ENCODE measurements at places on chromosomes 16 and 17. TPM values are rescaled to one million over a fixed set of nuclear protein-coding genes. Genes with fewer than 3 reads are reported as not detected.
A peak's percentile ranks its signal among the peaks of the same experiment; 100 is the strongest.

Gene KRT31
- not detected for total RNA-seq

Gene KRT17
- 81.4 TPM for total RNA-seq

Gene SPNS2
- total RNA-seq = 0.06 TPM

Gene UNKL
- 12.4 TPM for total RNA-seq

Gene ST6GALNAC1
- not detected for total RNA-seq

Gene ATP1B2
- total RNA-seq = not detected

Gene ARHGAP23
- total RNA-seq = 11.7 TPM

- peak; percentile 86 for DNase-seq
Observed at GRCh38 chr17:58351831-58352595, at the start of gene SUPT4H1. Gene SUPT4H1, minus strand, starts transcription at chr17:58352201. Its CDS starts 66 bp downstream, at chr17:58352135.

GRCh38 chr16:474420-475122 lies 49.1 kb downstream of the RAB11FIP3 start:
- no peak for DNase-seq

DNA sequence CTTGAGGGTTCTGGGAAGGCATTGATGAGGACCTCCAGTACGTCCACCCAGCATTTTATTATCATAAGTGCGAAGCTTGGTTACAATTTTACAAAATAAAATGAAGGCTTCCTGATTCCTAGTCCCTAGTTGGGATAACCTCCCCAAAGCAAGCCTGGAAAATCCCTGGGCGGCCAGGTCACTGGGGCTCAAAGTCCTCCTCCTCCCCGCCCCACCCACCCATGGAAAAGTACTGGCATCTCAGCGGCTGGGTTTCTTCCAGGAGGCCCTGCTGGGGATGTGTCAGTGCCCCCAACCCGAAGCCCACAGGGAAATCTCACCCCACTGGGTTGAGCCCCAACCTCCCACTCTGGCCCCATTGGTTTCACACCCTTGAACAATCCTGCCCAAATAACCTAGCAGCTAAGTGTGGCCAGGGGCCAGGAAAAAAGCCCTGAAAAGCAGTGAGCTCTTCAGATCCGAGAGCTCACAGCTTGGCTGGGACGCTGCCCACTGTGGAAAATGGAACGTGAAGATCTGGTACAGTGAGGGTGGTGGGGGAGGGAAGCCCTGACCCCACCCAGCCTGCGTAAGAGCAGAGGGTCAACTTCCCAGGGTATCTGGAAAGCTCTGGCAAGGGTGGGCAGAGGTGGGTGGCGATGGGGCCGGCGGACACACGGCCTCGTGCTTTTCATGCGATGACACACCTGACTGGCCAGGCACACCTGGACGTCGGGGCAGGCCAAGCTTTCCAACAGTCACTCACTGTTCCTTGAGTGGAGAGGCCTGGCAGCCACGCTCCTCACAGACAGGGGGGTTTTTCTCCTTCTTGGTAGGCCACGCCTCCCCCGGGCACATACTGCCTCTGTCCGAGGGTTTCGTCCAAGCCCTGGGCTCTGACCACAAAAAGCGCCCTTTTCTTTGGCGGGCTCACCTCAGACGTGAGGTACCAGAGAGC lies 324.5 kb downstream of the SOX9 start:
- DNase-seq = no peak

- peak; percentile 19 for DNase-seq
Observed at GRCh38 chr16:17511340-17511739, 40.6 kb upstream of the XYLT1 start.

- no peak for DNase-seq
Observed at GRCh38 chr16:49745311-49745747, 110.6 kb downstream of the ZNF423 start.

- no peak for DNase-seq
Observed at GRCh38 chr17:49414271-49414621, 436 bp downstream of the PHB1 start.

DNA sequence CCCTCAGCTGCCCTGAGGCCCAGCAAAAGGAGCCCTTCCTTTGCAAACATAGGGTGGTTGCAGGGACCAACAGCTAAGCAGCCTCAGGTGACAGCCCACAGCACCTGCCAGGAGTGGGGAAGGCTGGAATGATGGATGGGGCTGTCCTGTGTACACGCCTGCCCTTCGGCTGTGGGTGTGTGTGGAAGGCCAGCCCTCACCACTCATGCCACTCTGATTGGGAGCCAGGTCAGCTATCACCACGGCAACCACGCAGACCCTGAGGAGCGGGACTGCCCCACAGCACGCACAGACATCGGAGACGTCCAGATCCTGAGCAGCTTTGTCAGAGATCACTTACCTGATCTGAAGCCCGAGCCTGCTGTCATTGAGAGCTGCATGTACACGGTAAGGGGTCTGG lies 11.9 kb downstream of the PIPOX start:
- no peak for DNase-seq

DNA sequence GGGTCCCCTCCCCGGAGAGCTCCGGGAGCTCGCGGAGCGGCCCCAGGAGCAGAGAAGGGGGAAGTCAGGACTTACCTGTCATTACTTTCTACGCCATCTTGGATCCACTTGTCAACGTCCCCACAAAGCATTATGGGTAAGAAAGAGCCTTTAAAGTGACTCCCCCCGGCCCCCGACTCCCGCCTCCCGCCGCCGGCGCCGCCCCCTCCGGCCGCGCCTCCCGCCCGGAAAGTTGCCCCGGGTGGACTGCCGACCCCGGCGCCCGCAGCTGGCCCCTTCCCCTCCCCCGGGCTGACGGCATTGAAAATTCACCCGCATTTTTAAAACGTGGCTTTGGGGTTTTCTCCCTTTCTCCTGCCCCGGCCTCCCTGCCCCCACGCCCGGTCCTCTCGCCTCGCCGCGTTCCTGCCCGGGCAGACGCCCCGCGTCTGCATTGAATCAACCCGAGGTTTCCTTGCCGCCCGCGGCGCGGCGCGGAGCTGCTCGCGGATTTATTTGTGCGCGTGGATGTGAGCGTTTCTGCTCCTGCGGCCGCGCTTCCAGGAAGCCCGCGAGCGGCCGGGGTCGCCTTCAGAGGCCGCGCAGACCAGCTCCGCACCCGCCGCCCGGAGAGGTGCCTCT lies at the start of gene HELZ:
Gene HELZ, minus strand, starts transcription at position 124 of the 621 bp plus-strand sequence. CDS start 26,392 bp downstream, outside the sequence.
- DNase-seq = peak; percentile 81

DNA sequence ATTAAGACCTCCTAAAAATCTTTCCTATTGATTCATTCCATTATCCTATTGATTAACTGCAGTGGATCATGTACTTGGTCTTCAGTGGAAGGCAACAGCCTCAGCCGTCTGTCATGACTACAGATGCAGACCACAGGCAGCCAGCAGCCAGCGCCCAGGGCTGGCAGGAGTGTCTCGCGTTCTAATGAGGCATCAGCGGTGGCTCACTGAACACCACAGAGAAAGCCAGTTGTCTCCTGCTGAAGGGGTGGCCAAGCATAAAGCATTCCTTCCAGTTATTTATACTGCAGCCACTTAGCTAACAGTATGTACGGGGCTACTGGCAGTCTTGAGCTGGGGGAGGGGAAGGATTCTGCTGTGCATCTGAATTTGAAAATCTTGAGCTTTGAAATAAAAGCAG lies 214.3 kb downstream of the IRX3 start:
- no peak for DNase-seq

DNA sequence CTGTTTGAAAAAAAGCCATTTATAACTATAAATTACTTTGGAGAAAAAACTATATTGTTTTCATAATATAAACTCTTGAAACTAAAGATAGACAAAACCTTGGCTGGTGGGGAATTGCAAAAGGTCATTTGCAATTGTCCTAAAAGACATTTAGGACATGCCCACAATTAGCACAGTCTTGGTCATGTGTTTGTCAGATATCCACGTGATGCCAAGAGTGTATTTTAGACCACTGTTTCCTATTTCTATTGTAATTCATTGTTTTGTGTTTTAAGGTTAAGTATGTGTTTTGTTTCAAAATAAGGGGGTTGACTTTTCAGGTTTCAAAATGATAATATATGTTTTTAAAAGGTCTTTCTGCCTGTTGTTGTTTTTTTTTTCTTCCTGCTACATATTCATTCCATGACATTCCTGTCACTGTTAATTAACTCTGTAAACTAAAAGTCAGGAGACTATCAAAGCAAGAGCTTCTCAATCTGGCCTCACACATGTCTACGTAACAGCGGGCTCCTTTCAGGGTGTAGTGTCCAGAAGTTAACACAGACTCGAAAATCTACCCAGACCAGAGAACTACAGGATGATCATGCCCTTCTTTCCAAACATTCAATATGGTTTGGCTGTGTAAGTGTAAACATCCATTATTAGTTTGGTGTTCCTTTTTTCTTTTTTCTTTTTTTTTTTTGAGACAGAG lies 58.7 kb downstream of the COG7 start:
- no peak for DNase-seq

DNA sequence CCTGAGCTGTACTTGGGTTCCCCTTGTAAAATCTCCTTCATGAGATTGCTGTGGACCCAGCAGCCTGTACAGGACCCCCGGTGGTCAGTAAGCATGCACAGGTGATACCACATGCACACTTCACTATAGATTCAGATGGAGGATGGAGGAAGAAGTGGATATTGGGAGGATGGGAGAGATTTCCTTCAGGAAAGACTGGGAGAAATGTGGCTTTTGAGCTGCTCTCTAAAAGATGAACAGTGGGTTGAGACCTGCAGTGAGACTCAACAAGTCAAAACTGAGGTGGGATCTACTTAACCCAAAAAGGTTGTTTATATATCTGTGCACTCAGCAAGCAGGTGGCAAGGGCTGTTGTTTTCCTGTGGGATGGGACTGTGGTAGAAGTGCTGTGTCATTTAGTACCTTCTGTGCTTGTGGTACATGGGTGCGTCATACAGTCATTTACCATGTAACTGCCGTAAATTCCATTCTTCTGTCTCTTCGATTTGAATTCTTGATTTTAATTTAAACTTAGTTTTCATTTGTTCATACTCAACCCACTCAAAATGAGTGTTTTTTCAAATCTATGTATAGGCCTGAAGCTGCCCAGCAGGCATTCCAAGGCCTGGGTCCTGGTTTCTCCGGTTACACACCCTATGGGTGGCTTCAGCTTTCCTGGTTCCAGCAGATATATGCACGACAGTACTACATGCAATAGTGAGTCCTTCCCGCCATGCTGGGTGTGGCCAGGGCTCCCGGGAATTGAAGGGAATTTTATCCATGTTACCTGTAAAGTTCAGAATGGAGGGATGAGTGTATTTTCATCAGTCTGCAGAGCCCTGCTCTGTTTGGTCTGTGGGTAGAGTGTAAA lies 6.9 kb downstream of the HERPUD1 start:
- DNase-seq = no peak

- peak; percentile 69 for DNase-seq
Observed at GRCh38 chr16:66977341-66978113, 10.9 kb upstream of the CES4A start.

DNA sequence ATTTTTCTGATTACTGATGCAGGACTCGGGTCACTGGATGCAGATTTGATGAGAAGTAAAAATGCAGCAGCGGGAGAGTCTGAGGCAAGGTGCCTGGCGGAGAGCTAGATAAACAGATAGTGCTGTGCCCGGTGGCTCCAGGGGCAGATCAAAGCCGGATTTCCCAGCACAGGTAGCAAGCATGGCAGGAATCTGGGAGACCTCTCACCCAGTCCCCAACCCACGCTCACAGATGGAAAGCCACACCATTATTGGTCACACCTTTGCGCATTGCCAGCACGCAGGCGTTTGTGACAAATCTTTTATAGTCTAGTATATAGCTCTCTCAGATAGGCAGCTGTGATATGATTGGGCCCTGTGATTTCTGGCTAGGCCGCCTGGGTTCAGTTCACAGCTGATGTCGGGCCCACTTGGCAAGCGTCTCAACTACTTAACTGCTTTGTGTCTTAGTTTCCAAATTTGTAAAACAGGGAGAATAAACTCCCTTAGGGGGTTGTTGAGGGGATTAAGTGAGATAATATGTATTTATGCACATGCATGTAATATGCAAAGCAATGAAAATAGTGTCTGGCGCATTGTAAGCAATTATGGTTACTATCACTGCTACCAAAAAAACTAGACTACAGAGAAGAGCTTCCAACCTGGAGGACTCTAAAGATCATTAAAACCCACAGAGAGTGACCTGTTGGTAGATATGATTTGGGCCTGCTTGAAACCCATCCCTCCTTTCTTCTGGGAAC lies 42.0 kb upstream of the NFAT5 start:
- no peak for DNase-seq
